Ovary (tissue), 10 donors: ENCODE measurements at places on chromosomes 6 and 20. TPM values are rescaled to one million over a fixed set of nuclear protein-coding genes. Genes with fewer than 3 reads are reported as not detected.
A peak's percentile ranks its signal among the peaks of the same experiment; 100 is the strongest.

Gene SPAG4
- total RNA-seq = 12.8 TPM

Gene OR2H2
- not detected for total RNA-seq

Gene PRPH2
- 4.3 TPM for total RNA-seq

Gene PRR18
- total RNA-seq = 5.1 TPM

Gene MUC21
- not detected for total RNA-seq

Gene MCCD1
- total RNA-seq = not detected

Gene DDX43
- total RNA-seq = 0.95 TPM

Gene RALGAPB
- total RNA-seq = 30.0 TPM

Gene SLC32A1
- total RNA-seq = not detected

Gene CDH4
- 0.46 TPM for total RNA-seq

Gene NKX2-2
- total RNA-seq = not detected

GRCh38 chr6:90583179-90583835 is 3.6 kb downstream of the MAP3K7 start:
- DNase-seq = no peak
- H3K36me3 ChIP-seq = no peaks in the 10 kb centered on the region
- H3K4me3 ChIP-seq = no peak overlapping the region
- H3K27ac ChIP-seq = no peak overlapping the region
- no peaks in the 10 kb centered on the region for H3K27me3 ChIP-seq

DNA sequence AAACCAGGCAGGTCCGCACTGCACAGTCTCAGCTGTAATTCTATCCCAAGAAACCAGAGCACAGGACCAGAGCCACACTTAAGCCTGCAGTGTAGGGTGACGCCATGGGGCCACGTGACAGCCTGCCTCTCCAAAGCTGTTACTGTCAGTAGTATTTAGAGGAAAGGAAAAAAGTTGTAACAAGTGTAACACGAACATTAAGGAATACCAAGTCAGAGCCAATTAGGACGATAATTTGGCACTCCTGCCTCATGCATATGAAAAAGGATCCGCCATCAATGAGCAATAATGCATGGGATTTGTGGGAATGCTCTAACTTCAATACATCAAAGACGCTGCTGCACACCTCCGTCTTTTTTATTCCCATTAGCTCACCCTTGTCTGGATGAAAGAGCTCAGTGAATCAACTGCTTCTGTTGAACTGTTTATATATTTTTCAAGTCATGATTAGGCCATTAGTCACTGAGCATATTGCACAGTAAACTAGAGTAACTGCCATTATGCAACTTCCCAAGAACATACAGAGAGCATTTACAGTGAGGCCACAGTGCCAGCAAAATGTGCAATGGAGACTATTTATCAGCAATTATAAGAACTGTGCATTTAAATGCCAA is 79.9 kb downstream of the ATXN1 start:
- no peaks in the 10 kb centered on the region for H3K27me3 ChIP-seq
- H3K36me3 ChIP-seq = no peaks in the 10 kb centered on the region
- no peak for DNase-seq
- H3K4me1 ChIP-seq = peaks cover 4% of the 10 kb centered on the region
- no peak overlapping the region for H3K27ac ChIP-seq

DNA sequence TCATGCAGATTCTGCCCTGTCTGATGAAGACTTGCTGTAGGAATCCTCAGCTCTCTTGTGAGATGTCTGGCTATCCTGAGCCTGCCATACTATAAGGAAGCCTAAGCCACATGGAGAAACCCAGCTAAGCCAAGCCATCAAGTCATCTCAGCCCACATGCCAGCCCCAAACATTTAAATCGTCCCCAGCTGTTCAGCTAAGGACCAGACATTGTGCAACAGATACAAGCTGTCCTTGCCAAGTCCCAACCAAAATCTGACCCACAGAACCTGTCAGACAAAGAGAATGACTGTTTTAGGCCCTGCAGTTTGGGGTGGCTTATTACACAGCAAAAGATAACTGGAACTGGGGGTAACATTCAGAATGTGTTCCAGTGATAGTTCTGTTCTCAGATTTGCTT is 36.8 kb upstream of the FOXC1 start:
- H3K4me3 ChIP-seq = no peak overlapping the region
- no peak overlapping the region for H3K27ac ChIP-seq
- no peaks in the 10 kb centered on the region for H3K4me1 ChIP-seq
- H3K36me3 ChIP-seq = no peaks in the 10 kb centered on the region
- DNase-seq = no peak

DNA sequence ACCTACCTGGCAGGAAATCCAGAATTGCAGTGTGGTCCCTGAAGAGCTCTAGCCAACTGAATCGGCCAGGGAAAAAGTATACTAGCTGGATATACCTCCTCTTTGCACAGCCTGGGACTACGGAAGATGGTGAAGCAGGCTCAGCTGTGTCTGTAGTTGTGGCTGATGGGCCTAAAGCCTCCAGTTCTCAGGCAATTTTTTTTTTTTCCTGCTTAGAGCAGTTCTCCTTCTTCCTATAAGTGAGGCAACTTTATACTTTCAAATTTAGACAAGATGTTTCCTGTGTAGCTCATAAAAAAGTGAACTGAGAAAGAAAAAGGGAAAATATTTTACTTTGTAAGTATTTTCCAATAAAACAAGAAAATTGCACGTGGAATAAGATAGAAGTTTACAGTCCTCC is 172.9 kb downstream of the CARMIL1 start:
- H3K27ac ChIP-seq = no peak overlapping the region
- H3K4me3 ChIP-seq = no peak overlapping the region
- DNase-seq = no peak
- H3K27me3 ChIP-seq = no peaks in the 10 kb centered on the region

- DNase-seq = no peak
- H3K27me3 ChIP-seq = no peaks in the 10 kb centered on the region
- H3K27ac ChIP-seq = no peak overlapping the region
- H3K36me3 ChIP-seq = no peaks in the 10 kb centered on the region
- H3K4me3 ChIP-seq = no peak overlapping the region
- no peaks in the 10 kb centered on the region for H3K4me1 ChIP-seq
Observed at GRCh38 chr20:23870461-23870860, 9.1 kb downstream of the CST5 start.

GRCh38 chr20:58710481-58711265 is 18.1 kb downstream of the NPEPL1 start:
- H3K4me1 ChIP-seq = no peaks in the 10 kb centered on the region
- H3K27me3 ChIP-seq = no peaks in the 10 kb centered on the region
- H3K27ac ChIP-seq = no peak overlapping the region
- H3K36me3 ChIP-seq = no peaks in the 10 kb centered on the region

GRCh38 chr6:125887372-125887771 is 69.2 kb upstream of the HINT3 start:
- no peak overlapping the region for H3K4me3 ChIP-seq
- no peaks in the 10 kb centered on the region for H3K36me3 ChIP-seq
- no peaks in the 10 kb centered on the region for H3K27me3 ChIP-seq
- H3K4me1 ChIP-seq = no peaks in the 10 kb centered on the region

- no peak overlapping the region for H3K4me3 ChIP-seq
- peak; percentile 93 for DNase-seq
- no peaks in the 10 kb centered on the region for H3K36me3 ChIP-seq
Observed at GRCh38 chr6:87731818-87732661, 30.0 kb upstream of the AKIRIN2 start.

DNA sequence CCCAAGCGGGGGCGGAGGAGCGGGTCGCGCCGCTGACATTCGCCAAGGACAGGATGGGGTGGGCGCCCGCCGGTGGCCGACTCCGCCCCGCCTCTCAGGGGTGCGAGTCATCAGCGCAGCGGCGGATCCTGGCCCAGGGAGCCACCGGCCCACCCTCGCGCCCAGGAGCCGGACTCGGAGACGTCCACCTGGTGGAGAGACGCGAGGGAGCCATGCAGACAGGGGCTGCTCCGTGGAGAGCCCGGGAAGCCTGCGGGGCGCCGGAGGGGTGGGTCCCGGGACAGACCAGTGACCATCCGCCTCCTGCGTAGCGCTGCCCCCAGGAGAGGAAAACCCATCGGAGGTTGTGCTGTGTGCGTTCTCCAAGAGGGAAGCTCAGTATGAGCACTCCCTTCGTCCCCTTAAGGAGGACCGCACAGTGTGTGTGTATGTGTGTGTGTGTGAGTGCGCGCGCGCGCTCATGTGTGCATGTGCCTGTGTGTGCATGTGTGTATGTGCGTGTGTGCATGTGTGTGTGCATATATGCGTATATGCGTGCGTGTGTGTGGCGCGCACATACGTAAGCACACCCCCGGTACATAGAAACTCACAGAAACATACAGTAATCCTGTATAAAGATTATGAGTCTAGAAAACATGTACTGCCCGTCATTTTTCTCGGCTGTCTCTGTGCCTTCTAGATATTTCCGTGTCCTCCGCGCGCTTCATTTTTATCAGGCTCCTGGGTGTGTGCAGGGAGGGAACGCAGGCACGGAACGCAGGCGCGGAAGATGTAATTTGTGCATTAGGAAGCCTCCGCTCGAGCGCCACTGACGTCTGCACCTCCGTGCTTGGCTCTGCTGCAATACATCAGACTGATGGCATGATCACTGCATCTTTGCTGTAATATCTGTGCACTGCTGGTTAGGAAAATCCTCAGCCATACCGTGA is 158.9 kb downstream of the TBXT start:
- peak overlapping the region; percentile 41 for H3K27ac ChIP-seq
- H3K4me1 ChIP-seq = peaks cover 5% of the 10 kb centered on the region
- peak overlapping the region; percentile 30 for H3K4me3 ChIP-seq
- H3K36me3 ChIP-seq = no peaks in the 10 kb centered on the region
- peak; percentile 71 for DNase-seq

GRCh38 chr6:30136570-30137286 is 788 bp downstream of the TRIM40 start:
- no peak overlapping the region for H3K27ac ChIP-seq
- DNase-seq = no peak
- no peaks in the 10 kb centered on the region for H3K36me3 ChIP-seq

DNA sequence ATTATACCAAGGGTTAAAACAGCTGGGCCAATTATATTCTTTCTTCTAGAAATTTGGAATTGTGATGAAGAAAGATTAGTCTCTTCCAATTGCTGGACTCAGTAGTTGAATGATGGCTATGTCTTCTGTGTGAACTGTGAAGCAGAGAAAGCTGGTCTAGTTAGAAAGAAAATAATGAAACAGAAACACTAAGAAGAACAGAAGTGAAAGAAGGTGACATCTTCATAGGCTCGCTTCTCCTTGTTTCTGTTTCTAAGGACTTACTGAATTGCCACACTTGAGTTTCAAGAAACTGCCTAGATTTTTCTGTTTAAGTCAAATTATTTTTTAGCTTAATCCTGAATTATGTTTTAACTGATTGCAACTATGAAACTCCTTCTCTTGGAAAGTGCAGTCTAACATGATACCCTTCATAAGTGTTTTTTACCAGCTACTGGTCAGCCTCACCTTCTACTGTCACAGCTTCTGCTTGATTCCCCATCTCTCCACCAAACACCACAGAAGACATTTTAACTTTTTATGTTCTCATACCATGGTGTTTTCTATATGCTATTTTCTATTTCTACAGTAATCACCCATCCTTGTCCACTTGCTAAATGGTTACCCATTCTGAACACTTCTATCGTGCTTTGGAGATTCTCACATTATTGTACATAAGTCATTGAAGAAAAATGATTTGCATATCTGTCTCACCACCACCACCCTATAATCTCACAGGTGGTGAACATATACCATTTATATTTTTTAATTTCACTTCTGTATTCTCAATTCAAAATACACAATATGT is 268.8 kb downstream of the GRIK2 start:
- H3K36me3 ChIP-seq = no peaks in the 10 kb centered on the region
- no peak overlapping the region for H3K4me3 ChIP-seq
- no peaks in the 10 kb centered on the region for H3K27me3 ChIP-seq
- no peak for DNase-seq

DNA sequence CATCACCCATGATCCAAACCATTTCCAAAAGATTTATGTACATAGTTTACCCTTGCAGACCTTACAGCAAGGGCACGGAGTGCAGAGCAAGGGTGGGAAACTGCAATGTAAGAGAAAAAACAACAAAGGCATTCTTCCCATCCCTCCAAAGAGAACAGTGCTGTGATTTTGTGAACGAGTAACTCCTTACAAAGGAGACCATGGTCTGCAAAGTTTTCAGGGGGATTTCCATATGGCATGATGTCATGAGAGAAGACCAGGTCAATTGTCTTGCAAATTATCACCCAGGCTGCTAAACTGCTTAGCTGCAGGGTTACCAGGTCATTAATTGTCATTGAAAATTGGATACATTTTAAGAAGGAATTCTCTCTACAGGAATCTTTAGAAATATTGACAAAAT is 58.3 kb downstream of the LAMP5 start:
- H3K4me3 ChIP-seq = no peak overlapping the region
- H3K4me1 ChIP-seq = no peaks in the 10 kb centered on the region
- no peak for DNase-seq
- no peaks in the 10 kb centered on the region for H3K36me3 ChIP-seq

DNA sequence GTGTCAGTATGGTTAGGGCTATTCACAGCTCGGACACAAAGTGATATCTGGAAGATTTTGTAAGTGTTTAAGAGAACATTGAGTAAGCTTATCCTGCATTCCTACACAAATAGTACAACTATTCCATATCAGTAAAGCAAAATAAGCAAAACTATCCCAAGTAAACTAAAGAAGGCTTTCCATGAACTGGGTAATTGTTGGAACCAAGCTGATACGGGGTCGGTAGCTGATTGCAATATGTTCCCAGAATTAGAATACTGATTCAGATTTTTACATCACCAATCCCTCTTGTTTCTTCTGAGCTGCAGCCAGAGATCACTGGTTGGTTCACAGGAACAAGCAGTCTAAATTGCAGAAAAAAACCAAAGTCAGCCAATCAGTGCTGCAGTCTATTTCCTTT is 54.1 kb downstream of the CDS2 start:
- no peak overlapping the region for H3K4me3 ChIP-seq
- H3K27ac ChIP-seq = no peak overlapping the region
- no peak for DNase-seq
- no peaks in the 10 kb centered on the region for H3K36me3 ChIP-seq

GRCh38 chr20:9300080-9300479 is 214.3 kb upstream of the LAMP5 start:
- H3K27ac ChIP-seq = no peak overlapping the region
- H3K4me1 ChIP-seq = no peaks in the 10 kb centered on the region
- H3K27me3 ChIP-seq = no peaks in the 10 kb centered on the region

DNA sequence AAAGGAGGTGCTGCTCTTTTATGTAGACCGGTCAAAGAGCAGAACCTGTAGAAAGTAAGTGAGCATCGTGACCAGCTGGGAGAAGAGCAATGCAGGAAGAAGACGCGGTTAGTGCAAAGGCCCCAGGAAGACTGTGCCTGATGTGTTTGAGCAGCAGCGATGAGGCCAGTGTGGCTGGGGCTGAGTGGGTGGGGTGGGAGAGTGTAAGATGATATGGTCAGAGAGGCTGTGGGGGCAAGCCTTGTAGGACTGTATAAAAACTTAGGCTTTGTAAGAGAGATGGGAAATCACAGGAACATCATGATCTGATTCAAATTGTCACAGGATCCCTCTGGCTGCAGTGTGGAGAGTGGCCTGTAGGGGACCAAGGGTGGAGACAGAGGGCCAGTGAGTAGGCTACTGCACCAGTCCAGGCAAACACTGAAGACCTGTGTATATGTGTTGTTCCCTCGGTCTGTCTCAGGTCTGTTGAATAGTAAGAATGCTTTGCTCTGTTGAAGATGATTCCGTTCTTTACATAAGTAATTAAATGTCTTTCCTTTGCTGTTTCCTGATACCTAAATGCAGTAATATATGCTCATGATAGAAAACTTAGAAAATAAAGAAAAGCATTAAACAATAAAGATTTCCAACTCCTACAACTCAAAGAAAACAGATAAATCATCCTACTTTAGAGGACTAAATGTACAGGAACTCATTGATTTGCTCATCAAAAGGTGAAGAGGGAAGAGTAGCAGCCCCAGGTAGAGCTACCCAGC is 23.6 kb upstream of the WFDC2 start:
- H3K4me1 ChIP-seq = no peaks in the 10 kb centered on the region
- H3K27ac ChIP-seq = no peak overlapping the region
- DNase-seq = no peak
- no peaks in the 10 kb centered on the region for H3K27me3 ChIP-seq
- H3K4me3 ChIP-seq = no peak overlapping the region
